ENCODE measurements at places on chromosomes 11 and 22.

DNA sequence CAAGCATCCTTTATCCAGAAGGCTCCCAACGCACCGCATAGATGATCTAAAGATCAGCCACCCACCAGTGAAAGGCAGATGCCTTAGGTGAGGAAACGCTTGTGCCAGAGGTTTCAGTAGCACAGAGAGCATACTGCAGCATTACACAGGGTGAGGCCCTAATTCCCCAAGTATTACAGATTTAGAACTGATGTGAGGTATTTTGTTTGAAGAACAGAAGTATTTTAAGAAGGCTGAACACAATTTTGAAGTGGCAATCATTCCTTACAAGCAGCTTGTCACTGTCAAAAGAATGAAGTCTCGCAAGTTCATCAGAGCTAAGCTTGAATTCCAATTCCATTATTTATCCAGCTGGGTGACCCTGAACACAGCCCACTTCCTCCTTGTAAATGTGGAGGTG lies 70.0 kb upstream of the FAT3 start:
- no peak for DNase-seq

DNA sequence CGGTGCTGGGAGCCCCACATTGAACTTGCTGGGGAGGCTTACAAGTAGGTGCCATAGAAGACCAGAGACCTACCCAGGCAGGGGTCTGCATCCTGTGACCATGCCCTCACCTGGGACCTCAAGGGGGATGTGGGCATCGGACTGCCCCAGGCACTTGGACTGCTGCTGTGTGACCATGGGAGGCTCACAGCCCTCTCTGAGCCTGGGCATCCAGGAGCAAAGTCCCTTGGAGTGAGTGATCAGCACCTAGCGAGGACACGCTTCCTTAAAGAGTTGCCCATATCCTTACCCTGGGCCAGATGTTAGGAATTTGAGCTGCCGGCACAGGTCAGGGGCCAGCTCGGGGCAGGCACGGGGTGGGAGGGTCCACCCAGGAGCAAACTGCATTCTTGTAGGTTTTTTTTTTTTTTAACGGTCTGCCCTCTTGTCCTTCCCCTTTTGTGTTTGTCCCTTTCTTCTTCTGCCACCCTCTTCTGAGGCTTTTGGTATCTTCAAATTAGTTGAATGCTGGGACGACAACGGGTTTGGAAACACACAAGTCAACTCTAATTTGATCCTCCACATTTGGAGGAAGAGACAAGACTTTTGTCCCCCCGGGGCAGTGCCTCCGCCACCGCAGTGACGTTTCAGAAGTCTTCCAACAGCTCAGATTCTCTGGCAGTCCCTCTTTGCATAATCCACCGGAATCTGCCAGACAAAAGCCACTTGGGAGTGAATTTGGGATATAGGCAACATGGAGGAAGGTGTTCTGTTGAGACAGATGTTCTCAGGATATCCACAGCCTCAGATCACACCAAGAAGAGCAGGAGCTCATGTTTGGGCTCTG lies 46.1 kb upstream of the LINC01488 start:
- DNase-seq: no peak

GRCh38 chr11:119571311-119571710 lies 148.3 kb upstream of the THY1 start:
- no peak for DNase-seq

- DNase-seq: no peak
Measured at GRCh38 chr22:50343541-50343935, 411 bp downstream of the PPP6R2 start.

- DNase-seq: no peak
Measured at GRCh38 chr22:50216684-50217520, 16.1 kb downstream of the SELENOO start.

DNA sequence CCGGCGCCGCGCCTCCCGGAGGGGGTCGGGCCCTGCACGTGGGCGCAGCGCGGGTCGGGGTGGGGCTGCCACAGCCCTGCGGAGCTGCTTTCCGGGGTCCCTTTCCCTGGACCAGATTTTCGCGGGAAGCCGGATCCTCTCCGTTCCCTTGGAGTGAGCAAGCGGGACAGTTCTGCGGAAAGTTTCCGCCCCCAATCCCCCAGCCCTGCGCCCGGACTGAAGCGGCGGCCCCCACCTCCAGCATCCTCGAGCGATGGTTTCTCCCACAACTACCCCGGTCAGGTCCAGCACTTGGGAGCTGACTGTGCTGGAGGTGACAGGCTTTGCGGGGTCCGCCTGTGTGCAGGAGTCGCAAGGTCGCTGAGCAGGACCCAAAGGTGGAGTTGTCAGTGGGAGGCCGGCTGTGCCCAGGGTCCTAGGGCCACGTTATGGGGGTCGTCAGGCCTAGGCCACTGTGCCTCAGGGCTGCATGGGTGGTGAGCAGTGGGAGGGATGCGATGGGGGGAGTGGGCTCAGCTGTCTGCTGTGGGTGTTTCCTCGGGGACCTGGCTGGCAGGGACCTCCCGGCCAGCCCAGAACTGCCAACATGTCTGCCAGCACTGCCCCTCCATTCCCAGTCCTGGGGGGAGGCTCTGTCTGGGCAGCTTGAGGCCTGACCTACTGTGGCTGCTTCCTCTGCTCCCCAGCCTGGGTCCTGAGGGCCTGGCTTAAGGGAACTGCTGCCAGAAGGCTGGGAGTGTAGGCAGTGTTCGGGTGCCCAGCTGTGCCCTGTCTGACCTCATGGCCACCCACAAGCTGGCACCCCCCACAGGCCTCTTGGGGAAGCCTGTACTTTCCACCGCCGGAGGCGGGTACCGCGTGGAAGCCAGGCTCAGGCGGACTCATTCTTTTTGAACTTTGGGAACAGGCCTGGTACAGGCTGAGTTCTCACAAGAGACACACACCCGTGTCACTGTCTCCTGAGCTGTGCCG lies 726 bp downstream of the ST3GAL4 start:
- no peak for DNase-seq

DNA sequence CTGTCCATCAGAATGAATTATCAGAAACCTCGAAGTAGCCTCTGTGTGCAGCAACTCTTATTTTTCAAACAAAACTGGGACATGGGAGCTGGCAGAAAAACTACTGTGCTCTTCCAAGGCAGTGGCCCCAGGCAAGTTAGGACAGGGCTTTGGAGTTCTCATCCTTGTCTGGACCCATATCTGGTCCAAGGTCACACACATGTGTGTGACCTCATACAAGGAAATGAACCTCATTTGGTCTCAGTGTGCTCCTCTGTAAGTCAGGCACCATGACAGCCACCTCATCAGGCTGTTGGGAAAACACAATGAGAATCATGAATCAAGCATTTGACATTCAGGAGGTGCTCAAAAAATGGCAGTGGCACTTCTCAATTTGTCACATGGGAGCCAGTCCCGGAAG lies 25.8 kb downstream of the LARGE1 start:
- DNase-seq: no peak

- DNase-seq: no peak
Measured at GRCh38 chr11:22516111-22516510, 109.5 kb downstream of the FANCF start.

DNA sequence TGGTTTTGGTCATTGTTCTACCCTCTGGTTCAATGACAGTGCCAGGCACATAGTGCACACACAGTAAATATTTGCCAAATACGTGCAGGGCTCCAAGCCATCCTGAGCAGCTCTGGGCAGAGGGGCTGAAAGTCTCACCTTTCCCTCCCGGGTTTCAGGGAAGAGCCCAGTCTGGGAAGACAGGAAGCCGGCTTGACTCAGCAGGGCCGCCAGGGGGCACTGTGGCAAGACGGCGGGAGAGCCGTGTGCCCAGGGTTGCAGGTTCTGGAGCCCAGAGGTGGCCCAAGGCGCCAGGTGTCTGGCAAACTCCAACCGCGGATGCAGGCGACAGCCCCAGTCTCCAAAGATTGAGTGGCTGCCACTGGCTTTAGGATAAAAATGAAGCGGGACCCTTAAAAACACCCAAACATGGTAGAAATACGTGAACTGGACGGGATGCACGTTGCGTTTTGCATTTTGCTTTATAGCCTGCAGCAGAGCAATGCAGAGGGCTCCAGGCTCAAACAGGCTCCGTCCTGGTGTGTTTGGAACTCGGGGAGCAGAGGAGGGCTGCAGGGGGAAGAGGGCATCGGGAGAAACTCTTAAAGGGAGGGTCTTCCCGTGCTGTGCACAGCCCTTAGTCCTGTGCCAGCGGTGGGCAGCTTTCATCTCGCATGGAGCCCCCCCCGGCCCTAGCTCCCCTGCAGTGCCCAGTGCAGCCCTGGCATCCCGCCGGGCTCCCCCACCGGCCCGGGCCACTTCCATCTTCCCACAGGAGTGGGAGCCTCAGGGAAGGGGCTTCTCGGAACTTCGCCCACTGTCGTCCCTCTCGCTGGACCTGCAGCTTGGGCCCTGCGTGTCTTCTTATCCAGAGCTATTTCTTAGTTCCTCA lies 10.7 kb downstream of the KRTAP5-5 start:
- no peak for DNase-seq

GRCh38 chr11:113518716-113519495 lies 43.7 kb upstream of the DRD2 start:
- no peak for DNase-seq

All from stimulated activated CD8-positive, alpha-beta memory T cell treated with anti-CD3 and anti-CD28 coated beads, Interleukin-4, amount 100 ng/mL, for 4 hours (primary cell).